ENCODE measurements at places on chromosomes 5 and 9. TPM values are rescaled to one million over a fixed set of nuclear protein-coding genes. Genes with fewer than 3 reads are reported as not detected.

The PHYHD1 gene
- total RNA-seq: 36.6 TPM

The TSSK1B gene
- not detected for total RNA-seq

The CCNO gene
- total RNA-seq: not detected

The DMRT1 gene
- total RNA-seq: not detected

DNA sequence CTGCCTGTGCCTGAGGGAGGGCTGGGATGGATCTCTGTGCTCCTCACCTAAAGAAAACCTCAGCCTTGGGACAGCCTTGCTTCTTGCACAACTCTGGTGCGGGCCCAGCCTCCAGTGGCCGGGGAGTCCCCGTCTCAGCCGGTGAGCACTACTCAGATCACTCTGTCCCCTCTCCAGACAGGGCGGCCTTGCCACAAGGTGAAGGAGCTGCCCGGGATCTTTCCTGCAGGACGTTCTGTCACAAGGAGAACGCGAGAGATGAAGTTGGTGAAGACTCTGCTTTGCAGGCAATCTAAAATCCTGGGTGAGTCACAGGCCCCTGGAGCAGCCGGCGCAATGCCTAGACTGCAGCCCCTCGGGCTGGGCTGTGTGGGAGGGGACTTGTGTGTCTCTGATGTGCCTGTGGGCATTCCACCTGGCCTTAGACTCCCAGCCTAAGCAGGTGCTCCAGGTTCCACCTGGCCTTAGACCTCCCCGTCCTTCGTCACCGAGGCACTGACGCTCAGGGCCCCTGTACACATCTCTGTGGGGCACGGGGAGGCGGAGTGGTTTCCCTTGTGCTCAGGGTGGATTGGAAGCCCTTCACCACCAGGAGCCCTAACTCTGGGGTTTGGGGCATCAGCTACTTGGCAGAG lies 15.2 kb upstream of the IRX4 start:
- DNase-seq: peak; percentile 44

GRCh38 chr5:148967783-148968182 lies 95.1 kb downstream of the SH3TC2 start:
- no peak for DNase-seq

DNA sequence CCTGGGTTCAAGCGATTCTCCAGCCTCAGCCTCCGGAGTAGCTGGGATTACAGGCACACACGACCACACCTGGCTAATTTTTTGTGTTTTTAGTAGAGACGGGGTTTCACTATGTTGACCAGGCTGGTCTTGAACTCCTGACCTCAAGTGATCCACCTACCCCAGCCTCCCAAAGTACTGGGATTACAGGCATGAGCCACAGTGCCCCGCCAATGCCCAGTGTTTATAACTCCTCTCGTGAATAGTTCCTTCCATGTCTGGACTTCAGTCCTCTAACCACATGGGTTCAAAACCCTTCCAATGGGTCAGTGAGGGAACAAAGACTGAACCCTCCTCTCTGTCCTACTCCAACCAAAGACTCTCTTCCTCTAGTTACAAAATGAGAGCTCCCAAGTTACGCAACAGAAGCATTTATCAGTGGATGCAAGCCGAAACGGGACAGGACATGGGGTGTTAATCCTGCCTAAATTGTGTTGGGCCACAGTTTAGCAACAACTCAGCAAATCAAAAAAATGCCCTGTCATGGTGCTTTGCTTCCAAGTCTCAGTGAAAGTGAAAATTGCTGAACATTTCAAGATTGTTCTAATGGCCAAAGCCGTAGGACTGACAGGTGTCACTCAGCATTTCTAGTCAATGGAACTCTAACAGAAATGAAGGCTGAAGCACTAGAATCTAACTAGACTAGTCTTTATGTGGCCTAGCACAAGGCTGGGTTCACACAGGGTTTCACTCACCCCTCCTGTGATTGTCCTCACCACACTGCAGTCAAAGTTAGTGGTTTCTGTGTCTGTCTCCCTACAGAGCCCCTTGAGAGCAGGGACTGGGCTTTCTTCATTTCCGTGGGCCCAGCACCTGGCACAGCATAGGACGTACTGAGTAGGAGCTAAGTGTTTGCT lies 3.2 kb upstream of the TMEM245 start:
- DNase-seq: no peak

GRCh38 chr5:170135796-170136490 lies 30.2 kb downstream of the FOXI1 start:
- DNase-seq: no peak

- DNase-seq: no peak
These were observed 56.6 kb downstream of the KCNN2 start for GRCh38 chr5:114418176-114419066.

GRCh38 chr5:171143171-171143570 lies 165.9 kb upstream of the TLX3 start:
- DNase-seq: no peak

DNA sequence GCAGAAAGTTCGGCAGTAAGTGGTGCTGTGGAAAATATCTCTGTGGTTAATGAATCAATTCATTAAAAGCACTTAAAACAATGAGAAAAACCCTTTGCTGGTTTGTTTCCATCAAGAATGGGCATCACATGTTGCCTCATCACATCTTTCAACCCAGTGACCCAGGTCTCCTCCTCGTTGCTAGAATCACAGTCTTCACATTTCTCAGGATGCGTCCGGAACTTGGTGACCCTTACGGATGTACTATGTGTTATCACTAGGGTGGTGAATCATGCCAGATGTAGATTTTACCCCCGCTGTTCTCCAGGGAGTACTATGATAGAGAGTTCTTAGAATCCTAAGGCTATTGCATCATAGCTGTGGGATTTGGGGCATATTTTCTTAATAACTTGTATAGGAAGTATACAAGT lies 217.9 kb upstream of the KLF4 start:
- DNase-seq: no peak

DNA sequence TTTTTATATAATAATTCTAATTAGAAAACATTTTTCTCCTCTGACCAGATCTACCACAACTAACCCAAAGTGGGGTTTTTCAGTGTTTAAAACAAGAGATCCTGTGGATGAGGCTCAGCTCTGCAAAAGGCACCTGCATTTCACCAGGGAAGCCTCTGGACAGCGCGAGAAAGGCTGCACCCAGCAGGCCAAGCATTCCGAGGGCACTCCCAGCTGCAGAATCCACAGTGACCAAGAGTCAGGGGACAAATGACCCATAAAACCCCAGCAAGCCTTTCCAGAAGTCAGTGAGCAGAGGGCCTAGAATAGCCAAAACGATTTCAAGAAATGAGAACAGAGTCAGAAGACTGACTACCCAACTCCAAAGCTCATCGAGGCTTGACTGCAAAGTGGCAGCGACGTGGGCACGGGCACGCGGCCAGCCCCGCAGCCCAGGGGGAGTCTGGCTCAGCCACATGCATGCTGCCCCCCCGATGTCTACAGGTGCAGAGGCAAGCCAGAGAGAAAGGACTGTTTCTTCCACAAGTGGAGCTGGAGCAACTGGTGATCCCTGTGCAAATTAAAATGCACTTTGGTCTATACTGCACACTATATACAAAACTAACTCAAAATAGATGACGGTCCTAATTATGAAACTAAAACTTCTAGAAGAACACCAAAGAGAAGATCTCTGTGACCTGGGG lies 26.2 kb downstream of the TPPP start:
- no peak for DNase-seq
